Smooth muscle cell of trachea (primary cell): ENCODE measurements at places on chromosomes 11 and 22. TPM values are rescaled to one million over a fixed set of nuclear protein-coding genes. Genes with fewer than 3 reads are reported as not detected.

INS gene
- not detected in 2 replicates for total RNA-seq

TMEM191B gene
- total RNA-seq, result 0.83 TPM in 1 of 2 replicates, not detected in the other

MSANTD2 gene
- 9.3 and 10.4 TPM in 2 replicates for total RNA-seq

ACER3 gene
- 6.0 and 12.9 TPM in 2 replicates for total RNA-seq

IL17RA gene
- 6.3 and 9.6 TPM in 2 replicates for total RNA-seq
